ENCODE measurements at places on chromosomes 7 and 10.

GRCh38 chr7:64653721-64654401 is 12.1 kb upstream of the ZNF107 start:
- DNase-seq = no peak

DNA sequence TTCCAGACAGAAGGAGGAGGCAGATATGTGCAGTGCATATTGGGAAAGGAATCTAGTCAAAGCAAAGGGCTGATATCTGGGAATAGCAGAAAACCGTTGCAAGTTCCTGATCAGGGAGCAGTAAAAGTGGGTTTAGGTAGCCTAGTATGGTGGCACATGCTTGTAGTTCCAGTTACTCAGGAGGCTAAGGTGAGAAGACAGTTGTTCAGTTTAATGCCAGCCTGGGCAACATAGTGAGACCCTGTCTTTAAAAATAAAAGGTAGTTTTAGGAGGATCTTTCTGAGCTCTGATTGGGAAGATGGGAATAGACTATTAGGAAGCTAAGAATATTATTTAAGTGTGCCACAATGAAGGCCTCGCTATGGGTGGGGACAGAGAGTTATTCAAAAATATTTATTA is 1.7 kb downstream of the CCDC172 start:
- DNase-seq = no peak

DNA sequence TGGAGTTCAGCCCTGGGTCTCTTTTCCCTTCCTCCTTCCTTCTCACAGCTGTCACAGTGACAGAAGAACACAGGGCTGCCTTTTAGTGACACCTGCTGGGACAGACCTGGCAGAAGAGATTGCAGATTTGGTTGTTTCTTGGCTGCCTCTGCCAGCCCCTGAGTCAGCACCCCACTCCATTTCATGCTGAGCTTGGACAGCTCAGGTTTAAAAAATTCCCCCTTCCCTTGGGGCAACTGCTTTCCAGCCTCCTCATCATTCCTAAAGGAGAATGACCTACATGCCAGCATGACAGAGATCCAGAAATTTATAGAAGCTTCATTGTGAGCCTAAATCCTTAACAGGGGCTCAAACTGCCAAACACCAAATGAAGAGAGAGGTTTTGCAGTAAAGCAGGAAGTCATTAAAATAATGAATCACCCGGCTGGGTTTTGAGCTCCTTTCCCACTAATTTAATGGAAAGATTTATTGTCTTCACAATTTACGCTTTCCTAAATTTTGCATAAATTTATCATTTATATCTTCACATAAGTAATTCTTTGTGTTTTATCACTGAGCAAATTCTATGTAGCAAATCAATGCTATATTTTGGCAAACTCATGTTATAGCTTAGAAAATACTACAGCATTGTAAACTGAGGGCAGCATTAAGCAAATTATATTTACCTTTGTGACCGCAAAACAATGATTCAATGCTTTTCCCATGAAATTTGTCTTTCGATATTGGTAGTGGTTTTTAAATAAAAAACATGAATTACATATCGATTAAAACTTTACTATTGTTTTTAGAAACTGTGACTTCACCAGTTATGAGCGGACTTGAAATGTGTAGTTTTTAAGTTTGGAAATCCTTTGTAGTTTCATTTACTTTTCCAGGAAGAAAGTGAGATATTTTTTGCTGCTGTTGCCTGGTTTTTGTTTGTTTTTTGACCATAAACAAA is 399.5 kb upstream of the ANKRD30A start:
- no peak for DNase-seq

GRCh38 chr10:87753995-87754866 is 63.8 kb downstream of the ATAD1 start:
- DNase-seq = no peak

DNA sequence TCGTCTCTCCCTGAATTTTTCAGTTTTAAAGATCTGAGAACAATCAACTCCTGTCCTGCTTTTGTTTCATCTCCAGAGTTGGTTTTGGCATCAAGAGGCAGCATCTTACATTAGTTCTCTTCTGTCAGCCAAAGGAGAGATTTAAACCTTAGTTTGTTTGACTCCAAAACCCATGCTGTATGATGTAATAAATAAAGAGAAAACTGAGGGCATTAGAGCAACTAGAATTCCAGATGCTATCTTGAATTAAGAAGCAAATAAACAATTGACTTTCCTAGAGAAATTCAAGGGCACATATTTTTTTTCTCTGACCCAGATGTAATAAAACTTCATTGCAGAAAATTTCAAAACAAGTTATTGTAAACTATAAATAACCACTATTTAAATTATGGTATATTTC is 54.4 kb downstream of the INHBA start:
- no peak for DNase-seq

DNA sequence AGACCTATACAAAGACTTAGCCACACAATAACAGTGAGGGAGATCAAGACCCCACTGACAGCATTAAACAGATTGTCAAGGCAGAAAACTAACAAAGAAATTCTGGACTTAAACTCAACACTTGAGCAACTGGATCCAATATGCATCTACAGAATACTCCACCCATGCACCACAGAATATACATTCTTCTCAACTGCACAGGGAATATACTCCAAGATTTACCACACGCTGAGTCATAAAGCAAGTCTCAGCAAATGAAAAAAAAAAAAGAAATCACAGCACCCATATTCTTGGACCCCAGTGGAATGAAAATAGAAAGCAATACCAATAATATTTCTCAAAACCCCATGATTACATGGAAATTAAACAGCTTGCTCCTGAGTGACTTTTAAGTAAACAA is 680.2 kb downstream of the PCDH15 start:
- no peak for DNase-seq

GRCh38 chr10:45500304-45500703 is 126.3 kb downstream of the ALOX5 start:
- DNase-seq = no peak

- DNase-seq = no peak
These were observed 305.2 kb upstream of the ETV1 start for GRCh38 chr7:14294637-14295036.

DNA sequence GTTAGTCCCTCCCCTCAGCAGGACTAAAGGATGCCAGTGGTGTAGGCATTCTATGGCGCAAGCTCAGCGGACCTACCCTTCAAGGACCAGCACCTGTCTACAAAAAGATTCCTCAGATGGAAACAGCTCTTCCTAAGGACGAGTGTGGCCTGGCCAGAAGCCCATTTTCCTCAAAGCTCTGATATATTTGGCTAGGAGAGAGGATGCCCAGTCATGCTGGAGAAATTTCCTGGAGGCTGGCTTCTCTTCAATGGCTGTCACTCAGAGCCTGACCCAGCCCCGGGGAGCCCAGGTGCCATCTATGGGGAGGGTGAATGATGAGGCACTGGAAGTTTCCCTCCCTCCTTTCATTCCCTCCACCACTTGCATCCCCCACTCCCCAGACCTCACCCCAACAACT is 111.5 kb downstream of the PLXNA4 start:
- DNase-seq = no peak

- DNase-seq = no peak
These were observed 207.3 kb upstream of the POT1 start for GRCh38 chr7:125136755-125137532.

DNA sequence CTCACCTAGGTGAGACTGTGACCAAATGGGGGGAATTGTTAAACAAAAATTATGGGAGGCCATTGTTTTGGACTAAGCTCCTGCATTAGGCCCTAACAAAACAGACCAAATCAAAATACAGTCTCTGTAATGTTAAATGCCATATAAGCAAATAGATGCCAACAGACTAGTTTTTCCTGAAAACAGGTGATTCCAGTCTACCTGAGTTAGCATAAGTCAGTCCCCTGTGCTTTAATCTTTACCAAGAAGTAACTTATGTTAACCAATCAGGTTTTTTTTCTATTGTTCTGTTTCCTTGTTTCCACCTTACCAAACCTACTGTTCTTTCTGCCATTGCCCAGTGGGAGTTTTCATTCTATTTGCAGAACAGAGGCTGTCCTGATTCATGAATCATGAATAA is 48.0 kb downstream of the PDZD8 start:
- DNase-seq = no peak

- no peak for DNase-seq
These were observed 68.4 kb upstream of the NRBF2 start for GRCh38 chr10:63064706-63065105.

GRCh38 chr7:128309976-128310375 is 33.7 kb downstream of the RBM28 start:
- DNase-seq = no peak
